M059J (cell line): ENCODE measurements at places on chromosomes 3 and 15.

GRCh38 chr3:31050296-31050695 lies 155.8 kb upstream of the GADL1 start:
- DNase-seq, result no peak

- no peak for DNase-seq
Observed at GRCh38 chr3:18135060-18135814, 289.9 kb downstream of the SATB1 start.

GRCh38 chr3:167032267-167032876 lies 347.7 kb downstream of the ZBBX start:
- peak; percentile 66 for DNase-seq

DNA sequence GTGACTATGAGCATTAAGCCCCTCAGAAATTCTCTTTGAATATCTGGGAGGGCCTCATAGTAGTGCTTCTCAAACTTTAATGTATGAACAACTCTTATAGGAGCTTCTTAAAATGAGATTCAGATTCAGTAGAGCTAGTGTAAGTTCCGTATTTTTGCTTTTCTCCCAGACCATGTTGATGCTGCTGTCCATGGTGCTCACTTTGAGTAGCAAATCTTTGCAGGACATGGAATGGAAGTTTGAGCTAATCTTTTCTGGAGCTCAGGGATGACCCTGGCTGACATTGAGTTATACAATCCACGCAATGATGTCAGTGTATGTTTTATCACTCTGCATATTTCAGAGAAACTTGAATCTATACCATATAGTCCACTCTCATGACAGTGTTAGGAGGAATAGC lies 134.2 kb downstream of the OTOL1 start:
- peak; percentile 1 for DNase-seq

DNA sequence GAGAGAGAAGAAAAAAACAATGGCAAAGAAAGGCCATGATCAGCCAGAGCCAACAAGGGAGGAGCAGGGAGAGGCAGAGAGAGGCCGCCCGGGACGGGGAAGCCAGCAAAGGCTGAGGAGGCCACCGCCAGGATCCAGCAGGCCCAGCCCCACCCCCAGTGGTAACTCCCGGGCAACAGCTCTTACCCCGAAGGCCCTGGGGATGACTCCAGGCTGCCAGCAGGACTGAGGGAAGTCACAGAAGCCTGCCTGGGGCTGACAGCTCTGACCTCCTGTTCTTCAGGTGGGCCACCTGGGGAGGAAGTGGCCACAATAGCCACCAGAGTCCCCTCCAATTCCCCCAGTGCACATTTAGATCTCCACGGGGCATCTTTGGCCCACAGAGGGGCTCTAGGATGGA lies 184.3 kb upstream of the LINGO1 start:
- DNase-seq, result no peak
